ENCODE measurements at places on chromosomes 3 and 15. TPM values are rescaled to one million over a fixed set of nuclear protein-coding genes. Genes with fewer than 3 reads are reported as not detected.

GRCh38 chr3:167835953-167836352 is 100.4 kb downstream of the SERPINI1 start:
- DNase-seq: no peak

GRCh38 chr3:30221619-30222018 is 384.8 kb upstream of the TGFBR2 start:
- no peak for DNase-seq

- no peak for DNase-seq
Observed at GRCh38 chr3:151314137-151314536, 2.5 kb downstream of the GPR87 start.

GRCh38 chr15:81643771-81644170 is 269.8 kb upstream of the TMC3 start:
- DNase-seq: no peak

- DNase-seq: no peak
Observed at GRCh38 chr3:23826382-23827064, 20.8 kb downstream of the UBE2E1 start.

DNA sequence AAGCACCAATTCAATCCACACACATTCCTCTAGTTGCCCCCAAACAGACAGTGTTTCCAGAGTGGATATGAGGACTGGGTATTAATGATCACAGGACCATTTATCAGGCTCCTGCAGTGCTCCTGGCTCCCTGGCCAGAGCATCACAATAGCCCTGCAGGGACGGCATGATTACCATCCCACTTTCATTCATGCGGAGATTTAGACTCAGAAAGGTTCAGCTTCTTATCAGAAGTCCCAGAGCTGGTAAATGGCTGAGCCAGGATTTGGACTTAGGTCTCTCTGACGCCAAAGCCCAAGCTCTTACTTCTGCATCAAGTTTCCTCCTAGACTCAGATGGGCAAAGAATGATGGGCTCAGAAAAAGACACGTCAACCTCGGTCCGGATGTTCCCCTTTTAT is 2.9 kb upstream of the EPHB3 start:
- DNase-seq: no peak

DNA sequence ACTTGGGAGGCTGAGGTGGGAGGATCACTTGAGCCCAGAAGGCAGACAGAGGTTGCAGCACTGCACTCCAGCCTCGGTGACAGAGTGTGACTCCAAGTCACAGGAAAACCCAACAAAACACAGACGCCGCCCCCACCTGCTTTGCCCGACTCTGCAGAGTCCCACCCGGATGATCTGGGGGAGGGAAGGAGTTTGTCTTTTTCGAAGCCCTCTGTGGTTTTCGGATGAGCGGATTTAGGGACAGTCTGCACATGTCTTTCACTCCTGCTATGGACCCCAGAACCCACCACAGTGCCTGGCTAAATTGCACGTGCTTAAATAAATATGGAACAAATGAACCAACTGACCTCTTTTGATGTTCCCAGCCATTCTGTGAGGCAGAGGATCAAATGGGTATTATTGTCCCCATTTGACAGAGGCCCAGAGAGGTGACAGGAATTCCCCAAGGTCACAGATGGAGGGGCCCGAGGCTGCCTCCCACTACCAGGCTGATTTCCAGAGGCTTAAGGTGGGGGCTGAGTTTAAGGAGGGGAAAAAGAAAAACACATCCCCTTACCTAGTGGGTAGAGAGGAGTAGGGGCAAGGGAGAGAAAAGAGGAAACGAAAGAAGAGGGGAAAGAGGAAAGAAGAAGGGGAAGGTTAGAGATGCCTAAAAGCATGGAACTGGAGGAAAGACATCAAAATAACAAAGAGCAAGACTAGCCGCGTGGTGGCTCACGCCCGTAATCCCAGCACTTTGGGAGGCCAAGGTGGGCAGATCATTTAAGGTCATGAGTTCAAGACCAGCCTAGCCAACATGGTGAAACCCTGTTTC is 59.4 kb upstream of the TFRC start:
- DNase-seq: no peak

DNA sequence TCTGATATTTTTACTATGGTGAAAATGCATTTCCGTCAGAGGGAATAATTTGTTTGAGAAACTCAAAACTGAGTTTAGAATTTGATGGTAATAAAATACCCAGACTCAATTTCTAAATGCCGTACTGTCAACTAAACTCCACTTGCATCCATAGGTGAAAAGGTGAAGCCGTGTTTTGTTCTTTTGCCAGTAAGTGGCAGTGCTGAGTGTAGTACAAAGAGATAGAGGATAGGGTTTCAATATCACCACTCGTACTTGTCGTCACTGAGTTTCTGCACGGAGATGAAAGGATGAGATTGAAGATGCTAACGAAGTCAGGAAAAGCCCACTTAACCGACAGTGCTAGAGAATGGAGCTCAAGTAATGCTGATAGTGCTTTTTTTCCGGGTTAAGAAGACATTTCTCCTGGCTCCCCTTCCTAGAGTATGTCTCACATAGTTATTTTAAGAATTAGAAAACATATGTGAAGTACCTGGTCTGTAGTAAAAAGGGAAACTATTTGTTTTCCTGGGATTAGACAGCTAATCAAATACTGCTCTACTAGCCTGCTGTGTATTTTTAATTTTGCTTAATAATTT is 345.1 kb downstream of the IL5RA start:
- no peak for DNase-seq

- DNase-seq: no peak
Observed at GRCh38 chr3:72329354-72329753, 518.9 kb downstream of the SHQ1 start.

DNA sequence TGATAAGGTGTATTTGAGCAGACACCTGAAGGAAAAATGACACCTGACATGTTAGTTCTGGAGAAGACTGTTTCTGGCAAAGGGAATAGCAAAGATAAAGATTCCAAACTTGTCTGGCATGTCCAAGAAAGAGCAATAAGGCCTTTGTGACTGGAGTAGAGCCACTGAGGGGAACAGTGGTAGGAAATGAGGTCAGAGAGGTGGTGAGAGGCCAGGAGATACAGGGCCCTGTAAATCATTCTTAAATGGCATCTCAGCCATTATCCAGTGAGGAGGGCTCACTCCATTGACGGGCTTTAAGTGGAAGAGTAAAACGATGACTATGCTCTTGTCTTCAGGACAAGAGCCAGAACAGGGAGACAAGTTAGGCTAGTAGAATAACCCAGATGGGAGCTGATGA is 4.5 kb downstream of the SLC49A4 start:
- no peak for DNase-seq

DNA sequence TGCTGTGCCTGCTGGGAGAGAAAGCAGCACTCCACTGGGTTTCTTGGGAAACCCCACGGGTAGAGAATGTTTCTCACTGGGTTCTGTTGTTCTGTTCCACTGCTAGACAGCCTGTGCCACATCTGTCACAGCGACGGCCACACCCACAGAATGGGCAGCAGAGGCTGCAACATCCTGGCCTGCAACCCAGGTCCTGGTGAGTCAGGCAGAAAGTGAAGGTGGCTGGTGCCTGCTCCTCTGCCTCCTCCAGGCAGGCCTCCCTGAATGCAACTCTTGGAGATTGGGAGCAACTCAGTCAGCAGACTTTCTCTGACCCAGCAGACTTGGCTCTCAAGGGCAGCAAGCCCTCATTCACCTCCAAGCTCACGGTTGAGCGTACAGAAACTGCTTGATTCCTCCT is 13.0 kb downstream of the C3orf18 start:
- no peak for DNase-seq

- DNase-seq: no peak
Observed at GRCh38 chr3:31485196-31485595, 47.5 kb upstream of the STT3B start.

- DNase-seq: no peak
Observed at GRCh38 chr3:55842204-55842603, 355.1 kb upstream of the WNT5A start.

DNA sequence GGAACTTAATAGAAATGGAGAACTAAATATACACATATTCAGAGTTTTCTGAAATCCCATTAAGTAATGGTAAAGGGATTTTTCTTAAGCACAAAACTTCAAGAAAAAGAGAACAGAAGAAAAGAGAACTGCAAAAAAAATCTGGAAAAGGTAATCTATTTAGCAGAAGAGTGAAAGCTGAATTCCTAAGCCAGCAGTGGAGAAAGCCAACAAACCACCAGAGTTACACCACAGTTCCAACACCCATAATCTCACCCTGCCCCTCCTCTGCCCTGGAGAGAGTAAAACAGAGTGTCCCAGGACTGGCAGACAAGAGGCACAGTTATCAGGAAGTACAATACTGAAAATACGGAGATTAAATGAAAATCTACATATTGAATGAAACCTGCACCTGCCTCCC is 29.4 kb downstream of the TP53BP1 start:
- DNase-seq: no peak

DNA sequence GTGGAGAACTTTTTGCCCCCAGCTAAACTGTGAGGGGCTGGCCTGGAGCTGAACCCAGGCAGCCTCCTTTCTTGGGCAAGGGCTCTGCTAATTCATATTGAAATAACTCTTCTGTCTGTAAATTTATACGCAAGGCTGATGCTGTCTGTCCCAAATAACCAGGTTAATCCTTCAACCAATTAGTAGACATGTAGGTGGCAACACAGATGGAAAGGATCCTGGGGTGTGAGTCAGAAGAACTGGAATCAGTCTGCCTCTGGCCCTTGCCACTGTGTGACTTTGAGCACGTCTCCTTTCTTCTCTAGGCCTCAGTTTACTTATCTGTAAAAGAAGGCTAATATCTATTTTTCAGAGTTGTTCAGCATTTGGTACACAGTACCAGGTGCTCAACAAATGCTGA is 48.3 kb upstream of the IREB2 start:
- no peak for DNase-seq

GRCh38 chr15:76286271-76286879 is 24.9 kb downstream of the ETFA start:
- DNase-seq: no peak

DNA sequence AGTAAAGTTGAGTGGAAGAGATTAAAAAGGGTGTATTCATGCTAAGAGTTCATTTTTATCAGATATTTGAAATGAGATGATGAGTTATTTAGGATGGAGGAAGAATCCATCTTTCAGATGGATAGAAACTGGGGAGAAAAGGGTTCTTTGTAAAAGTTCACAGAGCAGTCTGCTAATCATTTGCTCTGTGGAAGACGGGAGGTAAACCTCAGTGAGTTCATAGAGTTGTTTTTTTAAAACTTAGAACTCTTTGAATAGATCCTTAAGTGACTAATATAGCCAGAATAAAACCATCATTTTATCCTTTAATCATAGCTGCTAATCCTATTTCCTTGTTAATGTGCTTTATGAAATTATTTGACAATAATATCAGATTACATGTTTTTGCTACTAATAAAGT is 5.1 kb downstream of the RASA2 start:
- no peak for DNase-seq

DNA sequence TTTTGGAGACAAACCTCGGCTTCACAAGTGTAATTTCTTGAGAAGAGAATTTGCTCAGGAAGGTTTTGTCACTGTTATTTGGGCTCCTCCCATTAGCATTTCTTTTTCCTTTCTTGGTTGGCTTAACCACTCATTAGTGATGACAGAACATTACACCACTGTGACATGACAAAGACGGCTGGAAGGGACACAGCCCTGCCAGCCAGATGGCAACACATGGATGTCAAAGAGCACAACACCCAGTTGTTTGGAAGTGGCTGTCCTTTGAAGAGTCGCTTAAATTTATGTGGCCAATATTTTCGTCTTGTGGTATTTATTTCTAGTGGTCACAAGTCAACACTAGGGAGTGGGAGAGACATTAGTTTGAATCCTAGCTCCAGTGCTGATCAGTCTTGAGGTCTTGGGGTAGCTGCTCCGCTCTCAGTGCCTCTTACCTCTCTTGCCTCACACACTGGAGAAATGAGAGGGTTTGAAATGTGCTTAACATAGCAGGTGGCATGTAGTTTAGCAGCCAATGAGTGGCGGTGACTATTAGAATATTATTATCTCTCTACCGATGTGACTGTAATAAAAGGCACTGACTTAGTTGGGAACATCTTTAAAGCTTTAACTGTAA is 92.8 kb downstream of the FRMD4B start:
- DNase-seq: no peak

DNA sequence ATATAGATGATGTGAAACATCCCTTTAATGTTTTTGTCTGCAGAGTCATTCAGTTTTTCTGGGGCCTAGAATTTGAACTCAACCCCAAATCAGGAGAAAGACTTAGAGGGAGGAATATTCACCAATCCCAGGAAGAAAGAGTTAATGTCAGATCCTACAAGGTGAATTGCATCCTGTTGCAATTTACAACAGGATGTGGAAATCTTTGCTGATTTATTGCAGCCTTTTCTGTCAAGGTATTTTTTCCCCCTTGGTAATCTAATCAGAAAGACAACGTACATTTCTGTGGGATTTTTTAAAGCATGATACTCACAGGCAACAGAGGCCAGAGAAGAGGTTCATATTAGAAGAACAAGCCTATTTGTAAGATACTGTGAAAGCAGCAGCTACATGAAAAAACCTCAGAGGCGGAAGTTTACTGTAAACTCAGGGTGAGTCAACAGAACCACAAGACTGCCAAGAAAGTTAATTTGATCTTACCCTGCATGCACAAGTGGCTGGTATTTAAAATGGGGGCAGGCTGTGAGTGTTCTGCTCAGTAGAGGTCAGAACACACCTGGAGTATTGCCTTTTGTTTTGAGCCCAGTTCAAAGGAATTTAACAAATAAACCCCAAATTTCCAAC is 531.9 kb downstream of the AGBL1 start:
- no peak for DNase-seq

The TF gene
- 0.15 TPM for polyA plus RNA-seq

The PCSK6 gene
- polyA plus RNA-seq: 0.42 TPM

The LMOD3 gene
- polyA plus RNA-seq: not detected

The LSAMP gene
- 2.7 TPM for polyA plus RNA-seq

The P3H2 gene
- polyA plus RNA-seq: 13.5 TPM

The COL6A5 gene
- not detected for polyA plus RNA-seq

The OSTN gene
- not detected for polyA plus RNA-seq

The CHL1 gene
- not detected for polyA plus RNA-seq
